Activated CD4-positive, alpha-beta memory T cell treated with anti-CD3 and anti-CD28 coated beads, Interleukin-2, amount 10 ng/mL, durations not matched to agents 7 days and 5 days (primary cell): ENCODE measurements at places on chromosomes 13 and 19.

GRCh38 chr19:42422901-42423461 is 4.2 kb downstream of the LIPE start:
- peak; percentile 39 for DNase-seq
- peak overlapping the region; percentile 87 for H3K4me3 ChIP-seq
- peaks cover 4% of the 10 kb centered on the region for H3K36me3 ChIP-seq
- peaks cover 4% of the 10 kb centered on the region for H3K27me3 ChIP-seq
- peak overlapping the region; percentile 85 for H3K27ac ChIP-seq

DNA sequence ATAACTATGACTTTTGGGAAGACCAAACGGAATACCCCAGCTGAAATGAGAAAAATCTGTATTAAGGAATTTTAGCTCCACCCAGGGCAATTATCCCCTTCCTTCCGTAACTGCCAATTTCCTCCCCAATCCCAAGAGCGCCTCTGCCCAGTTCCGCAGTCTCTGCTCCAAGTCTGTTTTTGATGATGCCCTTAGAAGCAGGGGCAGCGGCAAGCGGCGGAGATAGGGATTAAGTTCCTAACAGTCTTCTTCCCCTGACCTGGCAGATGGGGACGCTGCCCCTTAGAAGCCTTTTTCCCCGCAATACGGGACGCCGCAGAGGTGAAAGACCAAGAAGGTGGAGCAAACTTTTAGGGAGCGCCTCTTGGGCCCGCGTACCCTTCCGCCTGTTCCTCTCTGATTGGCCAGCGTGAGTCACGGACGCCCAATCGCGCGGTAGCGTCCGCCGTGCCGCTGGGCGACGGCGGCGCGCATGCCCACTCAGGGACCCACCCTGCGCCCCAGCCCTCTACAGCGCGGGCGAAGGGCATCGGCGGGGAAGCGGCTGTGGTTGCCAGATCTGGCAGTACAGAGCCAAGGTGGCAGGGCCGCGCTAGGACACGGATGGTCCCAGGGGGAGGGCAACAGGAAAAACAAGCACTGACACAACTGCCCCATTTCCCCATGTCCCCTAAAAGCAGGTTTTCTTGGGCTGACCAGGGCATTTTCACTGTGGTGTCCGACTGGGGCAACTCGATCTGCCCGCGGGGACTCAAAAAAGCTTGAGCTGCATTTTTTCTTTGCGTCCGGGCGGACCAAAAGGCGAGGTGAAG is 843 bp upstream of the TDRD3 start:
- peak; percentile 91 for DNase-seq
- H3K27ac ChIP-seq = peak overlapping the region; percentile 96
- H3K27me3 ChIP-seq = no peaks in the 10 kb centered on the region
- H3K36me3 ChIP-seq = no peaks in the 10 kb centered on the region
- H3K4me3 ChIP-seq = peak overlapping the region; percentile 93

DNA sequence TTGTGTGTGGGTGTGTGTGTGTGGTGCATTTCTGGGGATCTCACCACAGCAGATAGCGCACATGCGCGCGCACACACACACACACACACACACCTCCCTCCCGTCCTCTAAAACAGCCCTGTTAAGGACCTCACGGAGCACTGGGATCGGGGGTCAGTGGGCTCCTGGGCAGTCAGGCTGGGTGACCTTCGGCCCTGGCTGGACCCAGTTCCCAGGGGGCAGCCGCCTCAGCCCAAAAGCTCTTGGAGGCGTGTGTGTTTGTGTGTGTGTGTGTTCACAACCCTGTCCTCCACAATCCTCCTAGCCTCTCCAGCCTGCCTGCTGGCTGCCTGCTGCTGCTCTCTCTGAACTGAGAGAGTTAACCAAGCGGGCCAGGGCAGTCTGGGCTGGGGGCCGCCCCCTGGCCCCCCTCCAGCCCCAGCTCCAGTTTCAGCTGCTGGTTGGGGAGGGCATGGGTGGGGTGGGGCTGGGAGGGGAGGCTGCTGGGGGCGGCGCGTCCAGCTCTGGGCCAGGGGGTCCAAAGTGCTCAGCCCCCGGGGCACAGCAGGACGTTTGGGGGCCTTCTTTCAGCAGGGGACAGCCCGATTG is at the start of gene FXYD1:
FXYD1 (plus strand) TSS at position 520 of the 588 bp plus-strand sequence. CDS start 1,256 bp downstream, outside the sequence.
- H3K36me3 ChIP-seq = no peaks in the 10 kb centered on the region
- no peak for DNase-seq
- H3K4me3 ChIP-seq = no peak within 1 kb of the TSS

GRCh38 chr13:44232774-44233173 is 140.8 kb upstream of the SERP2 start:
- H3K4me1 ChIP-seq = peaks cover 9% of the 10 kb centered on the region
- DNase-seq = no peak
- H3K4me3 ChIP-seq = no peak overlapping the region
- no peaks in the 10 kb centered on the region for H3K36me3 ChIP-seq
- H3K27me3 ChIP-seq = peaks cover 37% of the 10 kb centered on the region

DNA sequence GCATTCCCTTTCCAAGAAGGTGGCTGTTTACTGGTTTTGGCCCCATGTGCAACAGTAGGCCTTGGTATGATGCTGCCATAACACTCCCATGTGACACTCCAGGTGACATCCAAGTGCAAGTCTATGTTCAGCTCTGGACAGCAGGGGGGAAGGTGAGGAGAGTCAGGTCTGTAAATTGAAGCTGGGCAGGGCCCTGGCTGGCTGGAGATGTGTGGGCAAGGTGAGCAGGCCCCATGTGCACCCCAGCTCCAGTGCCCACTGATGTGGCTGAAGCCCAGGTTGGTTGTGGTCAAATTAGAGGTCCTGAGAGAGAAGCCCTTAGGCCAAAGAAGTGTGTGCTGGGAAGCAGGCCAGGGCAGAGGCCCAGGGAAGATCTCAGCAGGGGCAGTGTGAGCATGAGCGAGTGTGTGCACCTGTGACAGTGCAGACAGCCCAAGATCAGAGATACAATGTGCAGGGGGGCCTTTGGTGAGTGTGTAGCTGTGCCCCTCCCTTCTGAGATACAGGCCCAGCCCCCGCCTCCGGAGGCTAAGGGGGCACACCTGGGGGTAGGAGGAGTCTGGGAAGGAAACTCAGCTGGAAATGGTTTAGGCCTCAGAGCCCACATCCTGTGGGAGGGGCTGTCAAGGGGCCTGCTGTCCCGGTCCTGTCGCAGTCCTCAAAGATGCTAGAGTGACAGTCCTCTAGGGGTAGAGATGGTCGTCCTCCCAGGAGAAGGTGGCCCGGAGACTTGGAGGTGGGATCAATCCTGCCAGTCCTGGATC is 18.6 kb downstream of the DEDD2 start:
- peaks cover 84% of the 10 kb centered on the region for H3K4me1 ChIP-seq
- H3K4me3 ChIP-seq = peak overlapping the region; percentile 72

GRCh38 chr19:19654441-19654840 is 9.0 kb downstream of the ATP13A1 start:
- no peaks in the 10 kb centered on the region for H3K27me3 ChIP-seq
- no peaks in the 10 kb centered on the region for H3K4me1 ChIP-seq
- H3K27ac ChIP-seq = no peak overlapping the region
- DNase-seq = no peak
- H3K36me3 ChIP-seq = peaks cover 79% of the 10 kb centered on the region
- H3K4me3 ChIP-seq = no peak overlapping the region

DNA sequence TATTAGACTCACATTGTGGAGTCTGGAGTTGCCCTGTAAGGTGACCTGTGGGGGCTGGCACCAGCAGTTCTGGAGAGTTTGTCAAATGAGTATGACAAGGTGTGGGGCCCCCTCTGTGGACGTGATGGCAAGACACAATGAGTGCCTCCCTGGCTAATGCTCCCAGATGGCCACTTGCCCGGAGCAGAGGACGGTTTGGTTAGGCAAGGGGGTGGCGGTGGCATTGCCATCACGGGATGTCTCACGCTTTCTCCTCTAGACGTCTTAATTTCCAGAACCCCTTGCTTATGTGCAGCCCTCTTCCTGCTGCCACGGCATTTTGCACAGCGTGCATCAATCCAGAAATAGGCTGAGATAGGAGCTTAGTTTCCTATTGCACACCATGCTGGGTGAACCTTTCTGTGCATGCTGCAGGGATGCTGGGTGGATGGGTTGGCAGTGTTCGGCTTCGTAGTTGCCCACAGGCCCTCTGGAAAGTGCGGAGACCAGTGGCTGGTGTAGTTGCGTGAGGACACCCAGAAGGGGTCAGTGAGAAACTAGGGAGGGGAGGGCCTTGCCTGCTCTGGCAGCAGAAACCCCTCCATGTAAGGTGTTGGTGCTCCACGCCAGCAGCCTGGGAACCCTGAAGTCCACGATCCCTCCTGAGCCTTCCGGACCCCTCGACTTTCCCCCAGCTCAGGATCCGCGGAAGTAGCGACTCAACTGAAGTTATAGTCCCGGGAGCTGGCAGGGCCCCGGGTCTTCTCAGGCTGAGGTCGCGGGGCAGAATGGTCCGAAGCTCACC is 18.1 kb upstream of the LRP3 start:
- DNase-seq = peak; percentile 41
- H3K36me3 ChIP-seq = peaks cover 8% of the 10 kb centered on the region

DNA sequence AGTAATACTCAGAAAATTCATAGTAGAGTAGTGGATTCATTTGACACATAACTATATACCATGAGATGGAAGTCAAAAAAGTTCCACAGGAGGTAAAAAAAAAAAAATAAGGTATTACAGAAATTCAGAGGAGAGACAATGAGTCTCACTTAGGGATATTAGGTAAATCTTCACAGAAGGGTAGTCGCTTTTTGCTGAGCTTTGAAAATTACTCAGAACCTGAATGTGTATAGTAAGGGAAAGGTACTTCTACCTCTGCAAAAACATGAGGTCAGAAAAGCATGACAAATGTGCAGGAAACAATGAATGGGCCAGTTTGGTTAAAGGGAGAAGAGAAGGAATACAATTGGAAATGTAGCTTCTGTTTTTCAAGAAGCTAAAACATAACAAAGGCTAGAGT is 250.6 kb downstream of the ITGBL1 start:
- no peak overlapping the region for H3K27ac ChIP-seq
- H3K4me3 ChIP-seq = no peak overlapping the region
- no peak for DNase-seq
- peaks cover 5% of the 10 kb centered on the region for H3K27me3 ChIP-seq
